ENCODE measurements at places on chromosomes 5 and 9.

DNA sequence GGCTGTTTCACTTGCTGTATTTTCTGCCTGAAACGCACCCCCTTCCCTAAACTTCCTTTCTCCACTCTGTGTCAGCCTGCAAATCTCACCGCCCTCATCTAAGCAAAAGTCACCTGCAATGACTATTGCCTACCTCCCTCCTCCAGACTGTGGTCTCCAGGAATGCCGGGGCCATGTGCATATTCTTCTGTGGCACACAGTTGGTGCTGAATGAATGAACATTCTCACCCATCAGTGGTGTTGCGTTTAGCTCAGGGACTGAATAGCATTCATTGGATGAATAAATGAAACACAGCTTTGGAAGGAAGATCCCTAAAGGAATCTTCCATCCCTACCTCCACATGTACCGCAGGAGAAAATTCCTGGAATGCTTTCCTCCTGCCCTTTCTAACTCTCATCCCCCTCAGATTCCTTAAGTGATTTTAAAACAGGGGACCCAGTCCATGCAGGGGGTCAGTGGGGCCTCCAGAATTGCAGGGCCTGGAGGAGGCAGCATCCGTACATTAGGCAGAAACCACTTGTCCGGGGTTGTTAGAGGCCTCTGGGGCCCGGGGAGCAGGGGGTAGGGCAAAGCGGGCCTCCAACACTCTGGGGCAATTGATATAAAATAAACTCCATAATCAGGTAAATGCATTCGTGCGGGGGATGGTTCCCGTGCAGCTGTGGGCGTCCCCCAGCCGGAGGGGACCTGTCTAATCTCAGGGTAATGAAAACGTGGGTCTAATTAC is 28.3 kb upstream of the PTGS1 start:
- DNase-seq = no peak

GRCh38 chr5:132003982-132004381 is 7.5 kb downstream of the ACSL6 start:
- no peak for DNase-seq

- DNase-seq = no peak
Measured at GRCh38 chr5:161535762-161536161, 10.8 kb downstream of the GABRB2 start.

- DNase-seq = no peak
Measured at GRCh38 chr5:120083851-120084542, 380.1 kb upstream of the PRR16 start.

DNA sequence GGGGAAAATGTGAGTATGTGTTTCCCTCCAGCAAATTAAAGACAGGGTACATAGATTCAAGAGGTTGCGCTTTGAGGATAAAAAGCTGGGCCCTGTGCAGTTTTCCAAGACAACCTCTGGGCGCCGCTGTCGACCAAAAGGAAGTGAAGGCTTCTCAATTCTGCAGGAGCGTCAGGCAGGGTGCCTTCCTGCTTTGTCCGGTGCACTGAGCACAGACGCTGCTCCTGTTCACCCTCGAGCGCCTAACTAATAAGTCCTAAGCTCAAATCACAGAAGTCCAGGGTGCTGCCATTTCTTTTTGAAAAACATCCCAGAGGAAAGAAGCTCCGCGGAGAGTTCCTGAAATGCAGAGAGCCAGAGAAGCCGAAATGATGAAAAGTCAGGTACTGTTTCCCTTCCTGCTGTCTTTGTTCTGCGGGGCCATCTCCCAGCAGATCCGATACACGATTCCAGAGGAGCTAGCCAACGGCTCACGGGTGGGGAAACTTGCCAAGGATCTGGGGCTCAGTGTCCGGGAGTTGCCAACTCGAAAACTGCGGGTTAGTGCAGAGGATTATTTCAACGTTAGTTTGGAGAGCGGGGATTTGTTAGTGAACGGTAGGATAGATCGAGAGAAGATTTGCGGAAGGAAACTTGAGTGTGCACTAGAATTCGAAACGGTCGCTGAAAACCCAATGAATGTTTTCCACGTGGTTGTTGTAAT is at the start of gene PCDHGB1:
TSS of gene PCDHGB1 (plus strand) at position 183 of the 703 bp plus-strand sequence. CDS start at position 345, 162 bp downstream.
- DNase-seq = peak; percentile 45

All from amniotic epithelial cell (primary cell).